ENCODE measurements at places on chromosomes 6 and 20. TPM values are rescaled to one million over a fixed set of nuclear protein-coding genes. Genes with fewer than 3 reads are reported as not detected.

The NKX2-2 gene
- total RNA-seq = 2.4 TPM

The TMC2 gene
- 3.7 TPM for total RNA-seq

The DLK2 gene
- total RNA-seq = 6.2 TPM

The SLC22A1 gene
- 0.91 TPM for total RNA-seq

The HAO1 gene
- total RNA-seq = not detected

The LCA5 gene
- total RNA-seq = 14.3 TPM

The SEMG1 gene
- not detected for total RNA-seq

The XKR7 gene
- total RNA-seq = 20.0 TPM

The LHFPL5 gene
- 1.00 TPM for total RNA-seq

The MYT1 gene
- total RNA-seq = 17.2 TPM

The SLC25A27 gene
- total RNA-seq = 49.0 TPM

- DNase-seq = no peak
Observed at GRCh38 chr6:5096482-5096881, 11.3 kb downstream of the PPP1R3G start.

DNA sequence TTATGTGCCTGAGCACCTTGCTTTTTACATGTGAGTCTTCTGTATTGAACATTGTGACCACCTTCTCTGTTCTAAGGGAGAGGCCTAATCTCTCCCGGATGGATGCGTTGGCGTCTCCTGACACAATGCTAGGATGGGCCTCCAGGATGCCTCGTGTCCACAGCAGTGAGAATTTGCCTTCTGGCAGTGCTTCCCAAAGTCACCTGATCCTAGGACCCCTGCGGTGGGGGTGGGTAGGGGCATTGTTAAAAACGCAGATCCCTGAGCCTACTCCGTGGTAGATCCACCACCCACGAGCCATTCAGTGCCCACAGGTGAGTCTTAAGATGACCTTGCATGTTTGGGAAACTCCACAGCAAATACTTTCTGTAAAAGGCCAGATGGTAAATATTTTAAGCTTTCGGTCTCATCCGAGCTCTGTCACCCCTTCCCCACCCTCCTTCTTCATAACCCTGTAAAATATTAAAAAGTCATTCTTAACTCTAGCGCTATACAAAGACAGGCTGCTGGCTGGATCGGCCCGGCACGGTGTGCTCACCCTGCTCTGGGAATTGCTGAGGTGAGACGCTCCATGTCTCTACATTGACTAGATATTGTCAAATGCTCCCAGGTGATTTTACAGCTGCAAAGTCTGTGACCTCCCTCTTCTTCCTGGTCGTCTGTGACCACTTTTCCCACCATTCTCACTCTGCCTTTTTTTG, 106.7 kb upstream of the IYD start:
- no peak for DNase-seq

- no peak for DNase-seq
Observed at GRCh38 chr20:23629017-23629541, 8.7 kb downstream of the CST3 start.

GRCh38 chr6:149864578-149865535, 698 bp upstream of the LRP11 start:
- DNase-seq = peak; percentile 75

DNA sequence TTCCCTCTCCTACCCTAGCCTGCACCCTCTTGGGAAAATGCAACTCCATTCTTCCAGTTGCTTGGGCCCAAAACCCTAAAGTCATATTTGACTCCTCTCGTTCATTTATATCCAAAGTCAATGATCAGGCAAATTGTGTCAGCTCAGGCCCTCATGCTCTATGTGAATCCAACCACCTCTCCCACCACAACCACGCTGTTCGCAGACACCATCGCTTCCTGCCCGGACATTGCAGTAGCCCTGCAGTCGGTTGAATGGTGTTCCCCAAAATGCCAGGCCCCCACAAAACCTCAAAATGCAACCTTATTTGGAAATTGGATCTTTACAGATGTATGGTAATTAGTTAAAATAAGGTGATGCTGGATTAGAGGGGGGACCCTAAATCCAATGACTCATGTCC, 98.3 kb downstream of the PREX1 start:
- DNase-seq = no peak

- DNase-seq = no peak
Observed at GRCh38 chr6:32604434-32604877, 14.8 kb upstream of the HLA-DRB1 start.

GRCh38 chr6:107061125-107062020, 33.4 kb downstream of the MTRES1 start:
- DNase-seq = no peak

- DNase-seq = no peak
Observed at GRCh38 chr20:38247166-38247509, 13.4 kb downstream of the KIAA1755 start.

DNA sequence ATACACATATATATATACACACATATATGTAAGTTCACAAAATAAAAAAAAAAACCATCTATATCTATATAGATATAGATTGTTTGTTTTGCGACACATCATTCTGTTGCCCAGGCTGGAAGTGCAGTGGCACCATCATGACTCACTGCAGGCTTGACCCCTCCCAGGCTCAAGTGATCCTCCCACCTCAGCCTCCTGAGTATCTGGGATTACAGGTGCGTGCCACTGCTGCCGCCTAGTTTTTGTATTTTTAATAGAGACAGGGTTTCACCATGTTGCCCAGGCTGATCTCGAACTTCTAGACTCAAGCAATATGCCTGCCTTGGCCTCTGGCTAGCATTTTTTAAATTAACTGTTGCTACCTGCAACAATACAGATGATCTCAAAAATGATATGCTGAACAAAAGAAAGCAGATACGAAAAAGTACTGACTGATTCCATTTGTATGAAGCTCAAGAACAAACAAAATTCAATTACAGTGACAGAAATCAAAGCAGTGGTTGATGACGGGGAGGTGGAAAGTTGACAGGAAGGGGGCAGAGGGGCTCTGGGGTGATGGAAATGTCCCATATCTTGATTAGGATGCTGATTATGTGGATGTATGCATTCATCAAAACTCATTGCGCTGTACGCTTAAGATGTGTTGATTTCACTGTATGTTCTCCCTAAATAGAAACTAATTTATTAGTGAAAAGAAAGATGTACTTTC, 49.6 kb downstream of the ATXN1 start:
- DNase-seq = no peak

GRCh38 chr6:8278562-8278961, 156.8 kb downstream of the SLC35B3 start:
- no peak for DNase-seq

- DNase-seq = no peak
Observed at GRCh38 chr6:98056955-98057354, 773.9 kb upstream of the MMS22L start.

DNA sequence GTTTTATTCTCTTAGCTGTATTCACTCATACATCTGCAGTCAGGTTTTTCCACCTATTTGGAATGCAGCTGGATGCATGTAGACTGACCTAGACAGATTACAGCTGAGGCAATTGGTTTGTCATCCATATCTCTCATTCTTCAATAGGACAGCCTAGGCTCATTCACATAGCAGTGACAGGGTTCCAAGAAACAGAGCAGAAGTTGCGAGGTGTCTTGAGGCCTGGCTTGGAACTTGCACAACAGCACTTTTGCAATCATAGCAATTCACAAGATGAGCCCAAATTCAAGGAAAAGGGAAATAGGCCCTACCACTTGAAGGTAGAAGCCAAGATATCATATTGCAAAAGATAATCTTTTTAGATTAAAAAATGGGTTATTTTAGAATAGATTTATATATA, 508.9 kb upstream of the JAG1 start:
- DNase-seq = no peak

DNA sequence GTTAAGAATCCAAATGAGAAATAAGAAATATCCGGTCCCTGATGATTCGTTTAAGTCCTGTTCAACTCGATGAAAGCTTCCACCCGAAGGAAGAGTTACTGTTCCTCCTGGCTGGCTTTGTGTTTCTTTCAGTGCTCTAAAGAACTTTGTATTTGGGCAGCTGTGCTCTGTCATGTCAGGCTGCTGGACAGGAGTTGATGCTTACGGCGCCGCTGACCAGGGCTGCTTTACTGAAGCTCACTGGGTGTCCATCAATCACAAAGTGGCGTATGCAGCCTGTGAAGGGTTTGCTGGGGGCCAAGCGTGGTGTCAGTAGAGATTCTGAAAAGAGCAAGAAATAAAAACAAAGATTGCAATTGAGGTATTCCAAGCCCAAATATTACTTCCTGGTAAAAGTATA, 21.9 kb downstream of the FAM229B start:
- no peak for DNase-seq

- DNase-seq = no peak
Observed at GRCh38 chr6:33156561-33156960, 35.7 kb downstream of the COL11A2 start.

DNA sequence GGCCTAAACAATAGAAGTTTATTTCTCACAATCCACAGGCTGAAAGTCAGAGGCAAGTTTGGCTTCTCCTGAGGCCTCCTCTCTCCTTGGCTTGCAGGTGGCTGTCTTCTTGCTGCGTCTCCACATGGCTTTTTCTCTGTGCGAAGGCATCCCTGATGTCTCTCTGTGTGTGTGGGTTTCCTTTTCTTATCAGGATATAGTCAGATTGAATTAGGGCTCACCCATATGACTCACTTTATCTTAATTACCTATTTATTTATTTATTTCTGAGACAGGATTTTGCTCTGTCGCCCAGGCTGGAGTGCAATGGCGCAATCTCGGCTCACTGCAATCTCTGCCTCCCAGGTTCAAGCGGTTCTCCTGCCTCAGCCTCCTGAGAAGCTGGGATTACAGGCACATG, 30.7 kb downstream of the LINC00237 start:
- DNase-seq = no peak

- no peak for DNase-seq
Observed at GRCh38 chr20:29079769-29080690, 2177.4 kb upstream of the DEFB115 start.

DNA sequence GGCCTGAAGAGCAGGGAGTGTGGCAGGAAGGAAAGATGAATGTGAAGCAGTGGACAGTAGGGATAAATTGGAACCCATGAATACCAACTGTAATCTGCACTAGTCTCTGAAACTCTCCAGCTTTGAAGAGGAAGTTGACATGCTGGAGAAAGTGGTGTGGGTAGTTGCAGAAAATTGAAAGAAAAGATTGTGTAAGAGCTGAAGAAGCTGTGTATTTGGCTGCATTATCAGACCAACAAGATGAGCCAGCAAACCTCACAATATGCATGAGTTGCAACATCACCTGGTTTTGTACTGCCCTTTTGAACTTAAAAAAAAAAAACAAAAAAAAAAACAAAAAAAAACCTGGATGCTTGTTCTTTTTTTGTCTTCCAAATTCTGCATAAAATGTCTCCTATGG, 921.9 kb upstream of the EYS start:
- no peak for DNase-seq

- peak; percentile 54 for DNase-seq
Observed at GRCh38 chr6:150196942-150197745, 54.3 kb downstream of the PPP1R14C start.

DNA sequence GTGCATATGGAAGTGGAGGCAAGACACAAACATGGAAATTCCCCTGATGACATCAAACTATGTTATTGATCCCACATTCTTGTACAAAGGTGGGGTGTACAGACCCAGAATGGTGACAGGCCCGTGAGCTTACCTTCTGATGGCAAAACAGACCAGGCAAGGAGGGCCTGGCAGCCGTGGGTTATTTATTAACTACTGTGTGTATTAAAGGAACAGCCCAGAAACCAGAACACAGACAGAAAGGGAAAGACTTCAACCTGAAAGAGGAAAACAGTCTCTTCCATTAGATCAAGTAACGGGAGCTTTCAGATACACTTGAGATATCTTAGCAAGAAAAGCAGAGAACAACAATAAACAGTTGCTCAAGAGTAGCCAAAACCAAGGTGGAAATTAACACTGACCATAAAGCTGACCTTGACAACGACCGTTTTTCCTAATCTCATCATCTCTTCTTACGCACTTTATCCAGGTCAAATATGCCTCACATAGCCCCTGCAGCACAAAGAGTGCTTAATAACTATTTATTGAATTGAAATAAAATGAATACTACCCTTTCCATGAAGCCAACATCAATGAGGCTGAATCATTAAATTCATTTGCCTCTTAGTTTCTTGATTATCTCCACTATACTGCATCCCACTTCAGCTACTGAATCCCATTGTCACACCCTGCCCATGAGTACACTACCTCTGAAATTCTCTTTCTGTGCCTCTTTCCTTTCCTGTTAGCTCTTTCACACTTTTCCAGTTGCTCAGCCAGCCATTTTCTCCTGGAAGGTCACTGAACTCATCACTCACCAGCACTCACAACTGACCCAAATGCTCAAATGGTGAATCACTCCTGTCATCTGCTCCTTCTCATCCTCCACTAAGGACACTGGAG, 67.4 kb downstream of the MOXD1 start:
- no peak for DNase-seq

- DNase-seq = no peak
Observed at GRCh38 chr20:53162251-53162835, 190.2 kb downstream of the TSHZ2 start.

DNA sequence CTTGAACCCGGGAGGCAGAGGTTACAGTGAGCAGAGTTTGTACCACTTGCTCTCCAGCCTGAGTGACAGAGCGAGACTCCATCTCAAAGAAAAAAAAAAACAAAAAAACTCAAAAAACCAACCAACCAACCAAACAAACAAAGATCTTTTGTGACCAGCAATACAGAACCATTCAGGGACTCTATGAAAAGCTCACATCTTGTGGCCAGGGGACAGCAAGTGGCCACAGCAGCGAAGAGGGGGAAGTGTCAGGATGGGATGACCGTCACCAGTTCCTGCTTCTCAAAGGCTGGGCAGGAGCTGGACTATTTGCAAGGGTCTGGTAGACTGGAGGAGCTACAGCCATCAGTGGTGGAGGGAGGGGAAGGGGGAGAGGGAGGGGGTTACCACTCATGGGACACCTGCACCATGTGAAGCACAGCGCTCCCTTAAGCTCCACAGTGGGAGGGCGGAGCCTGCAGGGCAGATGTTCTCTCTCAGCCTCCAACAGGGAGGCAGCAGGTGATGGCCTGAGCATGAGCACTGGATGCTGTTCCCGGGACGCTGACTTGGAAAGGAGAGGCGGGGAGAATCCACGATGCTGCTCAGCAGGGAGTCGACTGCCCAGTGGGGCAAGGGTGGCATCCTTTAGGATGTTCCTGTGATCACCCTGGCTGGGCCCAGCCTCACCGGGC, 19.7 kb upstream of the ULBP3 start:
- DNase-seq = no peak

- DNase-seq = no peak
Observed at GRCh38 chr6:107419733-107420132, 39.6 kb downstream of the PDSS2 start.

DNA sequence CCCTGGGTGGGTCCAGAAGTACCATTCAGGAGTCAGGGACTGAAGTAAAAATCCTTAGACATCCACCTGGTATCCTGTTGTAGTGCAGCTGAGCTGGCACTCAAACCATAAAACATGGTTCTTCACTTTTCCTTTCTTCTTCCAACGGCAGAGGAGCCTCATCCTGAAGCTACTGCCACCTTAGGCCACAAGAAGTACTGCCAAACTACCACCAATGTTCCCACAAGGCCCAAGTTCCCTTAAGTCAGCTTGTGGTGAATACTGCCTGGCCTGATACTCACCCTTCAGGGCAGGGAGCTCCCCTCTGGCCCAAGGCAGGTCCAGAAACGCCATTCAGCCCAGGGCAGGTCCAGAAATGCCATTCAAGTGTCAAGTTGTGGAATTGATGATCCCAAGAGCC, 1053.4 kb upstream of the CITED2 start:
- DNase-seq = no peak

Data from cerebellum (tissue), 4 donors.